ENCODE measurements at places on chromosomes 4 and X.

GRCh38 chr4:102403116-102403515, 57.8 kb upstream of the SLC39A8 start:
- DNase-seq: no peak

- no peak for DNase-seq
These were observed 207.6 kb downstream of the SOX3 start for GRCh38 chrX:140297273-140297672.

GRCh38 chr4:158914218-158914617, 145.4 kb downstream of the FNIP2 start:
- no peak for DNase-seq

DNA sequence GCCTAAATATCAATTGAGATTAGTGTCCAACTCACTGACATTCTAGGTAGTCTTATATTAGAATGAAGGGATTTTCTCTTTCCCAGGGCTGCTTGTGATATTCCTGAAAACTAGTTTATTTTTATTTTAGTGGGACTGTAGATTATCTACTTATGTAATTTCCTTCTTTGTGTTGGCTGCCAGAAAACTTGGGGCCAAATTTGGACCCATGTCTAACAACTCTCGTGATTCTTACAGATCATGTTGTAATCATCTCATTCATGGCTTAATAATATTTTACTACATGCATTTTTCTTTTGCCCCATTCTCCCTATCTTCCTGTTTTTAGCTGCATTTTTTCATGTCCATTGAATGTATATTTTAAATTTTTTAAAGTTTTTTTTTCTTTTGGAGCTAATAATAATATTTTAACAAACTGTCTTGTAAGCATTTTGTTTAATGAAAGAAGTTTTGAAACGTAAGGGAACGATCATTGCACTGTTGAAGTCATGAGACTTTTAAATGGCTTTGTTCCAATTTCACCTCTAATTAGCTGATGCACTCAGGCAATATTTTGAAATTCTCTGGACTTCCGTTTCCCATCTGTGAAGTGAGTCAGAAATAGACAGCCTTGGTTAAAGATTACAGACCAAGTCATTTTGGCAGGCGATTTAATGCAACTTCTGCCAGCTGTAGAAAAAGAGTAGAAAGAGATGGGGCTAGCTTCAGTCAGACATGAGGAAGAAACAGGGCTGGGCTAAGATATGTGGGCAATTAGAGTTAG, 14.3 kb upstream of the TDO2 start:
- no peak for DNase-seq

- DNase-seq: no peak
These were observed 20.5 kb downstream of the PDLIM5 start for GRCh38 chr4:94472056-94472826.

- no peak for DNase-seq
These were observed 491.9 kb downstream of the MID1IP1 start for GRCh38 chrX:39293203-39293602.

- DNase-seq: no peak
These were observed 138.9 kb upstream of the GIMD1 start for GRCh38 chr4:106507440-106507839.

- DNase-seq: no peak
These were observed 593 bp downstream of the ELF4 start for GRCh38 chrX:130109429-130110378.

- no peak for DNase-seq
These were observed 21.4 kb upstream of the FGFR3 start for GRCh38 chr4:1771555-1772305.

GRCh38 chrX:65920620-65921019, 119.3 kb downstream of the VSIG4 start:
- no peak for DNase-seq

- no peak for DNase-seq
These were observed 15.3 kb downstream of the PARM1 start for GRCh38 chr4:74948236-74948635.

DNA sequence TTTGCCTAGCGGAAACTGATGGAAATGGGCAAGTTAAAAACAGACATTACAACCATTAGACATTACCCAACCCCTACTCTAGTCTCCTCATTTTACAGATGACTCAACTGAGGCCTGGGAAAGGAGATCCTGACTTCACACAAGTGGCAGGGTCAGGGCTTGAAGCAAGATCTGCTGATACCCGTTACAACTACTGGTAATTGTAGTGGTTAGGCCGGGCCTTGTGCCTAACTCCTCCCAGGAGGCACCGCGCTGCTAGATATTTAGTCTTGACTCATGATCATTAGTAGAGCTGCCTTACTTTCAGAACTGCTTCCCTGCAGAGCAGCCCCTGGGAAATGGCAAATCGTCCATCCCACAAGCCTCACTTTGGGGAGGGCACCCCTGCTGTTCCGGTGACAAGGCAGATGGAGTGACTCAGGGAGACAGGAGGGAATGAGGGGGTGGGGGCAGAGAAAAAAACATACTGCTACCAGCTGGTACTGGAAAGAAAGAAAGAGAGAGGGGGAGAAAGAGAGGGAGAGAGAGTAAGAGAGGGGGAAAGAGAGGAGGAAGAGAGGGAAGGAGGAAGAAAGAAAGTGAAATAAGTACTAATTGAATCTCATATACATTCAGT, 12.2 kb downstream of the ARHGEF6 start:
- DNase-seq: no peak

- DNase-seq: no peak
These were observed 32.0 kb downstream of the PTPN13 start for GRCh38 chr4:86626066-86626465.

DNA sequence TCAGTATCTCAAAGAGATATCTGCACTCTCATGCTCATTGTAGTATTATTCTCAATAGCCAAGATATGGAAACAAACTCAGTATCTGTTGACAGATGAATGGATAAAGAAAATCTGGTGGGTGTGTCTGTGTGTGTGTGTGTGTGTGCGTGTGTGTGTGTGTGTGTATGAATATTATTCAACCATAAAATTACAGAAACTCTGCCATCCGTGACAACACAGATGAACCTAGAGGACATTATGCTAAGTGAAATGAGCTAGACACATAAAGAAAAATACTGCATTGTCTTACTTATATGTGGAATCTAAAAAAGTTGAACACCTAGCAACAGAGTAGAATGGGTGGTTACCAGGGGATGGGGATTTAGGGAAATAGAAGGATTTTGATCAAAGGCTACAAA, 13.2 kb downstream of the XKRX start:
- no peak for DNase-seq

DNA sequence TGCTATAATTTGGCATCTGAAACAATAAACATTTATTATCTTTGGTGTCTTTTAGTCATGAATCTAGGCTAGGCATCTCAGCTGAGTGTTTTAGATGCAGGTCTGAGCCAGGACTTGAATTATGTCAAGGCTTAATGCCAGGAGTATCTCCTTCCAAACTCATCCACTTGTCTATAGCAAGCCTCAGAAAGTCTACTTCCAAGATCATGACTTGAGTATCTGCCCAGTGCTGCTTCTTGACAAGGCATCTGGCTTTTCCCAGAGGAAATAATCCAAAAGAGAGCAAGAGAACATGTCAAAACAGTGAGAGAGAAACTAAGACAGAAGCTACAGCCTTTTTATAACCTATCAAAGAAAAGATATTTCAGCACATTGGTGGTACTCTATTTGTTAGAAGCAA, 1052.1 kb upstream of the PCDH10 start:
- no peak for DNase-seq

- DNase-seq: no peak
These were observed 125.4 kb downstream of the ZNF330 start for GRCh38 chr4:141346144-141346543.

GRCh38 chr4:7909463-7910262, 30.0 kb downstream of the AFAP1 start:
- DNase-seq: no peak

DNA sequence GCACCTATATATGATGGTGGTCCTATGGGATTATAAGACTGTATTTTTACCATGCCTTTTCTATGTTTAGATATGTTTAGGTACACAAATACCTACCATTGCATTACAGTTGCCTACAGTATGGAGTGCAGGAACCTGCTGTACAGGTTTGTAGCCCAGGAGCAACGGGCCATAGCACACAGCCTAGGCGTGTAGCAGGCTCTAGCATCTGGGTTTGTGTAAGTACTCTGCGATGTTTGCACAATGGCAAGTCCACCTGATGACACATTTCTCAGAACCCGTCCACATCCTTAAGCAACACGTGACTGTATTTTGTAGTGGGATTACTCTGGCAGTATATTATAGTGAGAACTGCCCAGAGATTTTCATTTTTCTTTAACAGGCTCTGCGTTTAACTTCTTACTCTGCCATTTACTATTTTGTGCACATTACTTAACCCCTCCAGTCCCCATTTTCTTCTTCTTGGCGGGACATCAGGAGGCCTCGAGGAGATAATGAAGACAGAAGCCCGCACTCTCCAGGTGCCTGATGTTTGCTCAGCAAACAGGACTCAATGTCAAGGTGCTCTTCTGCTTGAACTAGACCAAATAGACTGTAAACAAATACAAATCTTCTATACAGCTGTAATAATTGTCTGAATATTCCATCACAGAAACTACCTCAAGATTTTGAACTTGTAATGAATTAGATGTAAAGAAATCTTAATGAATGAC, 102.0 kb upstream of the PDLIM3 start:
- no peak for DNase-seq

DNA sequence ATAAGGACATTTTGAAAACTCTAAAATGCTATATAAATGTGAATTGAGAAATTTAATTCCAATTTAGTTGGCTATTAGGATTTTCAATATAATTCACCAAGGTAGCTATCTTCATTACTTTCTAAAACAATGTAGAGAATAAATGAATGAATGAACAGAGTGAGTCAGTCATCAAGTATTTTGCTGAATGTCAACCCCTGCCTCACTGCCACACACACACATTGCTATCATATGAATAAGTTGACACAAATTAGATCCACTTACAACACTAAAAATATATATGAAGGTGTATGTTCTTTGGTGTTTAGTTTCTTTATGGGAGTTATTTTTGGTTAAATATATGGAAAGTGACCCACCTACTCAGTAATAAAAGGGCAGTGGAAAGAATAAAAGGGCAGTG, 141.4 kb upstream of the SMIM10 start:
- DNase-seq: no peak

GRCh38 chrX:137062915-137063617, 29.3 kb upstream of the GPR101 start:
- DNase-seq: no peak

GRCh38 chrX:135432881-135433521, 11.3 kb downstream of the SMIM10L2A start:
- DNase-seq: no peak

DNA sequence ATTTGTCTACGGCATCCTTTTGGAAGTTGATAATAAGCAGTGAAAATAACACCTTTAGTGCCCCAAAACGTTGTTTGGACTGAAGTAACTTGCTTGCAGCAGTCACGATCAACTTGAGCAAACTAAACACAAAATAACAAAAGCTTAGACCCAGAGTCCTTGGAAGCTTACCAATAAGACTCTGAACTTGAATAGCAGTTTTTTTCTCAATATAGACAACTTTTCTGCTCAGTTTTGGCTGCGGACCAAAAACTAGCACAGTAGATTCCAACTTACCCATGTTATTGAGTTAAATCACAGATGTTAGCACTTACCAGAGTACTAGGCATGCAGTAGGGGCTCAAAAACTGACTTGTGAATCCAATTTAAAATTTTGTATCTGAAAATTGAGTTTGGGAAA, 746.9 kb downstream of the PCDH19 start:
- no peak for DNase-seq

- DNase-seq: no peak
These were observed 245.5 kb downstream of the BANK1 start for GRCh38 chr4:102036016-102036415.

DNA sequence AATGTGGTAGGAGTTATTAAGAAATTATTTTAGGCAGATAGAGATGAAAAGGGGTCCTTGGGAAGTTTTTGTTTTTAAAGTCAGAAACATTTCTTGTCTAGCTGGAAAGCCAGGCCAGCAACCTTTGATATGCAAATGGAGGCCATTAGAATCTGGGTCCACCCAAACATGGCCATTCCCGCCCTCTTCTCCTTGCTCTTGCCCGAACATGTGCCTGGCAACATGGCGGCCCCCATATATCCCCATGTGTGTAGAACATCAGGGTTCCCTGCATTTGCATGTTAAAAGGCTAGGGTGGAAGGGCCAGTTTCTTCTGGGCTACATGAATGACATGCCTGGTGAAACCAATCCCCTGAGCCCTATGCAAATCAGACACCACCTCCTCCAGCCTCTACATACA, 80.7 kb upstream of the PLAC8 start:
- no peak for DNase-seq

DNA sequence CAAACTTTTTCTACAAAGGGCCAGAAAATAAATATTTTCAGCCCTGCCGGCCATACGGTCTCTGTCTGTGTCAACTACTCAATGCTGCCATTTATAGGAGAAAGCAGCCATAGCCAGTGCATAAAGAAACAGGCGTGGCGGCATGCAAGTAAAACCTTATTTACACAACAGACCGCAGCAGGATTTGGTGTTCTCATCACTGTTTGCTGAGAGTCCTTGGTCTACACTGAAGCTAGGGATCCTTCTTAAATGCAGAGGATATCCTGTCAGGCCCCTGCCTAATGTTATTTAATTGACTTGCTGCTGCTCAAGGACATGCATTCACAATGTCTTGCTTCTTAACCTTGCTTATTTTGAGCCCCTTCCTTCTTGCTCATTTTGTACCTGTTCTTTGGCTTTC, 54.7 kb downstream of the CPE start:
- DNase-seq: no peak

DNA sequence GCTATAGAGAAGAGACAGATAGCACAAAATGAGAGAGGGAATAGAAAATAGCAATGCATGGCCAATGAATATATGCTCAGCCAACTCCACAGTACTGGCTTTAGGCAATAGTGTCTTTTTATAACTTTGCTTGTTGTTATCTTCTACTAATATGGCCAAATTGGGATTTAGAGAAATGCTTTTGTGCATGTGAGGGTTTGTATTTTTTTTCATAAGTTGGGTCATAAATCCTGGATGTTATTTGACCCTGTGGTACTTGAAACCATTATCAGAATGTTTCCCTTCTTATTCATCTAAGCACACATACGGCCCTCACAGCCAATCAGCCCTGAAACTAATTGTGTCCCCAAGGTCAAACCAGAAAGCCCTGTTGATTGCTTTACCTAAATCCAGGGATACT, 35.2 kb upstream of the LPAR4 start:
- no peak for DNase-seq

DNA sequence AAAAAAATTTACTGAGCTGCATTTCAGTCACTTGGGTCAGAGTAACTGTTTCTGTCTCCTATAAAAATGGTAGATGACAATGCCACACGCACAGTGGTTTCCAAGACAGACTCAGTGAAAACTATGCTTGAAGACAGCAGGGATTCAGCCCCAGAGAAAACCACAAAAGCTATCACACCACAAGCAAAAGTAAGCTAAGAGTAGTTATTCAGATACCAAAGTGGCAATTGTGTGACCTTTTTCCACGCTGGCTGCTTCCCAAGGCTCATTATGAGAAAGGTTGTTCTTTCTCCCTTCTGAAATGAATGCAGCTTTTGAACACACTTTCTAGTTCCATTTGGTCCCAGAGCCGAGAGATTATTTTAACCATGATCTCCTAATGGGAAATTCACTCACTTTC, 46.4 kb upstream of the GPM6B start:
- DNase-seq: no peak

Measured in stimulated activated CD8-positive, alpha-beta memory T cell treated with anti-CD3 and anti-CD28 coated beads, Interleukin-15, amount 100 ng/mL, for 24 hours (primary cell).